Right renal cortex interstitium (tissue), 3 donors: ENCODE measurements at places on chromosomes 4 and X. TPM values are rescaled to one million over a fixed set of nuclear protein-coding genes. Genes with fewer than 3 reads are reported as not detected.

The PRDX4 gene
- 128 TPM for polyA plus RNA-seq

The BEX1 gene
- polyA plus RNA-seq, result 52.6 TPM

The CAMK2D gene
- polyA plus RNA-seq, result 82.3 TPM

The BTK gene
- 1.7 TPM for polyA plus RNA-seq

The CCNA2 gene
- 37.4 TPM for polyA plus RNA-seq

The CNKSR2 gene
- 1.2 TPM for polyA plus RNA-seq

The GRPR gene
- polyA plus RNA-seq, result 0.21 TPM

DNA sequence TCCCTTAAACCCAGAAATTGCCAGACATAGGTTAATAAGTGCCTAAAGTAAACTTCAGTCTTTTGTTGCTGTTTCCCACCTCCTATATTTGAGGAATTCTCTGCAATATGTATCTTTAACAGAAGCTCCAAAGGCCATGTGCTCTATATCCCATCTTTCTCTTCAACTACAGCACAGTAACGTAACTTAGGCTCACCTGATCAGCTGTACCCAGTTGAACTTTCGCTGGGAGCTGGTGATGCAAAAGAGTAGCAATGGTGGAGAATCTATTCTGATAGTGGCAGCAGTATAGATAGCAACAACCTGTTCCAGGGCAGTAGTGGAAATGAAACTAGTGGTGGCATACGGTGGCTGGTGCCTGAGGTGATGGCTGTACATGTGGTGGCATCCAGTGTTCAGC, 33.2 kb upstream of the YTHDC1 start:
- no peak for DNase-seq

DNA sequence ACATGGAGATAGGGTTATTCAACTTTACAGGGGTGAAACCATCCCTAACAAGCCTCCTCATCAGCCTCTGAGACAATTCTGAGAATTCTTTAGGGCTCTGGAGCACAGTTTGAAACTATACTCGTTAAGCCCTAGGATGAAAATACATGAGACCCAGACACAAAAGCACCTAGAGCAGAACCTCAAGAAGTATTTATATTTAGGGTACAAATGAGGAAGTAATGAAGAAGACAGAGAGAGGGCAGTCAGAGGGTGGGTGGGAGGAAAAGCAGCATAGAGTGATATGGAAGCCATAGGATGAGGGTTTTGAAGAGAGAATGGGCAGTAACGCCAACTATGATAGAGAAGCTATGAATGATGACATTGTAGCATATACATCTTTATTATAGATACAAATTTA, 250.3 kb downstream of the DCLK2 start:
- no peak for DNase-seq

- no peak for DNase-seq
Observed at GRCh38 chrX:15384304-15384703, at the start of gene VEGFD. Gene VEGFD, minus strand, starts transcription at chrX:15384413. Its CDS starts 467 bp downstream, at chrX:15383946.

- DNase-seq, result no peak
Observed at GRCh38 chr4:184937745-184938144, 80.5 kb upstream of the HELT start.

- no peak for DNase-seq
Observed at GRCh38 chrX:131778269-131779218, 234.7 kb downstream of the OR13H1 start.

- no peak for DNase-seq
Observed at GRCh38 chrX:107673933-107674479, 45.7 kb downstream of the PRPS1 start.

- DNase-seq, result no peak
Observed at GRCh38 chr4:173522160-173522950, 7.7 kb downstream of the HAND2 start.

DNA sequence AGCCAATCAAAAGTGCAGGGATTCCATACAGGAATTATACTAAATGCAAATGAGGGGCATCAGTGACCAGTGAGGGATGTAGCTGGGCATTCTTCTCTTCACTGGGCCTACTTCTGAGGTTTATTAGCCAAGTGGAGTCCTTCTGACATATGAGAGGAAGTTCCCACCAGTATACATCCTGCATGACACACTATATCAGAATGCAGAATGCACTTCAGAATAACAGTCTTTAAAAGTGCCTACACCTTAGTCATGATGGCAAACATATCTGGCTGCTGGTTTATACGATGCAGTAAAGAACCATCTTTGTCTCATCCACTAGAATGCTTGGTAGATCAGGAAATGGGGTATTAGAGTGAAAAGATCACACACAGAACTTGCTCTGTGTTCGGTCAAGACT, 180.3 kb upstream of the PPARGC1A start:
- no peak for DNase-seq

- no peak for DNase-seq
Observed at GRCh38 chr4:151822331-151822730, 61.5 kb upstream of the GATB start.

DNA sequence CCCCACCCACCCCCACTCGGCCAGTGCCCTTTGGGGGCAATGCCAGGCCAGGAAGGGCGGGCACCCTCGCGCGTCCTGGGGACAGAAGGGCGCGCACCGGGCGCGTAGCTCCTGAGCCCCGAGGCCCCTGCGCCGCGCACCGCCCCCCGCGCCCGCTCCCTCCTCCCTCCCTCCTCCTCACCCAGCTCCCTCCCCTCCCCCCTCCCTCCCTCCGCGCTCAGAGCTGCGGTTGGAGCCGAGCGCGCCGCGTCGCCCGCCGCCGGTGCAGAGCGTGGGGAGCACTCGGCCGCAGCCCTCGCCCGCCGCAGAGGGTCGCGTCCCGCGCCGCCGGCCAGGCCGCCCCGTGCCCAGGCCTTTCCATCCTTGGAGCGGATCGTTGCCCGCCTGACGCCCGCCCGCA, at the start of gene ATP2B3:
Gene ATP2B3, plus strand, starts transcription at position 220 of the 400 bp plus-strand sequence. CDS start 18,606 bp downstream, outside the sequence.
- DNase-seq, result no peak

DNA sequence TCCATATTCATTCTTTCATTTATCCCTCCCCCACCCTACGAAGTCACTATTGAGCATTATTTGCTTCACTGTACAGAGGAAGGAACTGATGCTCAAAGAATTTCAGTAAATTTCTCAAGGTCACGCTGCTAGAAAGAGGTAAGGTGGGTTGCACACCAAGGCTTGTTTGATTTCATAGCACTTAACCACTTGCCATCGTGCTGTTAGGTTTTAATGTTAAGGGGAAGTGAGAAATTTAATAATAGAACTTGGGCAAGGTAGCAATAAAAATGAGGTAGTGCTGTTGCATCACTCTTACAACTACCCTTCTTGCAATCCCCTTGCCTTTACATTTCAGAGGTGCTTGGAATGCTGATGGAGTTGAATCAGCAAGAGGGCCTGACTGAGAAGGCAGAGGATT, 343.1 kb downstream of the MID1IP1 start:
- no peak for DNase-seq

DNA sequence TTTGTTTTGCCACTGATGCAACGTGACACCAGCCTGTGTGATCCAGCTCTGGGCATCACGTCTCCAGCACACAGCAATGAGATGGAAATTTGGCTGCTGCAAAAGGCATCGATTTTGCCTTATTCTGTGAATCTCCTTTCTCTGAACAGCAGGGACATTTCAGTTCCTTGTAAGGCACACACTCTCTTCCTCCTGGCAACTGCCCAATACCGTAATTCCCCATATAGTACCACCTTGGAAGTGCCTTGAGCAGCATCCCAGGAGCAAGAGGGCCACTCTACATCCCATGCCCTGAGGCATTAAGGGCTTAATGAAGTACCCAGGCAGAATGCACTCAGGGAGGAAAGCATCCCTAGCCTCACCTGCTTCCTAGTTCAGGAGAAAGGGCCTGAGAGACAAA, 10.5 kb upstream of the MAMLD1 start:
- no peak for DNase-seq

GRCh38 chr4:78612398-78613178, 61.0 kb downstream of the ANXA3 start:
- no peak for DNase-seq

DNA sequence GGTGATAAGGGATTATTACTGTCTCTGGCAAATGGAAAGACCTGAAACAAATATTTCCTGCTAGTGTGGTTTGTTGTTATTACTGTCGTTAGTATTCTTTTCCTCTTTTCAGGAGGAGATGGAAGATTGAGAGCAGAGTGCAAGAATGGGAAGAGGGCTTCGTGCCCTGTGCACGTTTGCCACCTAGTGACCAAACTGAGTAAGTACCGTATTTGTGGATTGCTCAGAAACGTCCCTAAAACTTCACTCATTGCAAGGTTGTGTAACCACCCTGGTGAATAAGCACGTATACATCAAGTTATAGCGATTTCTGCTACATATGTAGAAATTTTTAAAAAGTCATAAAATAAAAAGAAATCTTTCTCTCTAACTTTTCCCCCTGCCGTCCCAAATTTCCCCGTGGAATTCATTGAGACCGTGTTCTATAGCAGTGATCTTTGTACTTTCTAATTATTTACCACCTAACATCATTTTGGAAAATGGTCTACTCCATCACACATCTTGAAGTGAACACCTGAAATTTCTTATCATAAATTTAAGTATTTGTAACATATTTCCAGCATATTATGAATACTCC, 24.3 kb downstream of the LINC00632 start:
- no peak for DNase-seq

DNA sequence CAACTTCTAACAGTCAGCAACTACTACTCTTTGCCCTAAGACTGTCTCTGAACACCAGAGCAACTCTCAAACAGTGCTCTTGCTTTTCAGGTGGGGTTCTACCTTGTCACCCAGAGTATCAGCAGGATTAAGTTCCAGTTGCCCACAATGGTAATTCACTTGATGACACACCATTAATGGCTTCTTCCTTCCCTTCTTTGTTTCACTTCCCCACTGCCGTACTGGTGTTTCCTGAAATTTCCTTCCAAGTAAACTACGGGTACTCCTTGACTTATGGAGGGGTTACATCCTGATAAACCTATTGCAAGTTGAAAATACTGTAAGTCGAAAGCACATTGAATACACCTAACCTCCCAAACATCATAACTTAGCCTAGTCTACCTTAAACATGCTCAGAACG, 36.6 kb upstream of the PDK3 start:
- DNase-seq, result no peak

DNA sequence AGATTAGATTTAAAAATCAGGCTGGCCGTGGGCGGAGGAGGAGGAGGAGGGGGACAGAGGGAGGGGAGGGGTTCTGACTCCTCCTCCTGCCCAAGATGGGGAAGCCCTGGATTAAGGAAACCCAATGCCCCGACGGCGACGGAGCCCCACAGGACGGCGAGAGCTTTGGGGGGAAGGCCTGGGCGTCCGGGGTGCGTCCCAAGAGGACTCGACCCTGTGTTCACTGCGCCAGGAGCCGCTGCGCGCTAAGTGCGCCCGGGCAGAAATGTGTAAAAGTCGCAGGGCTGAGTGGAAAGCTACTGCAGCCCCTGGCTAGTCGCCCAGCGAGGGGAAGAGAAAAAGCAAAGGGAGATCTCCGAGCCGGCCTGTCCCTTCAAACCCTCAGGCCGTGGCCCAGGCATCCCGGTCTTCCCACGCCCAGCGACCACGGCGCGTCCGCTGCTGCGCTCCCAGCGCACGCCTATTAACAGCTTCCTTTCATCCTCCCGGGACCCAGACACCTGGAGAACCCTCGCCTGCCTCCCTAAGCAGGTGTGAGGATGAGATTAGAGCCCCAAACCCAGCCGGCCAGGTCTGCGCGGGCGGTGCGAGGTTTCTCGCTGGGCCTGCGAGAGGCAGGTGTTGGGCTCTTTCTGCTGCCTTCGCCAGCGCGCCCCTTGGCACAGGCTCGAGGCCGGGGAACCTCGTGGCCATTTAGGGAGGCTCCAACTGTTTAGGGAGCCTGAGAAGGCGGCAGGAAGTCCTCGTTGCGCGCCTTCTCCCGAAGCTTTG, 1.4 kb upstream of the RPS6KA3 start:
- DNase-seq, result no peak

DNA sequence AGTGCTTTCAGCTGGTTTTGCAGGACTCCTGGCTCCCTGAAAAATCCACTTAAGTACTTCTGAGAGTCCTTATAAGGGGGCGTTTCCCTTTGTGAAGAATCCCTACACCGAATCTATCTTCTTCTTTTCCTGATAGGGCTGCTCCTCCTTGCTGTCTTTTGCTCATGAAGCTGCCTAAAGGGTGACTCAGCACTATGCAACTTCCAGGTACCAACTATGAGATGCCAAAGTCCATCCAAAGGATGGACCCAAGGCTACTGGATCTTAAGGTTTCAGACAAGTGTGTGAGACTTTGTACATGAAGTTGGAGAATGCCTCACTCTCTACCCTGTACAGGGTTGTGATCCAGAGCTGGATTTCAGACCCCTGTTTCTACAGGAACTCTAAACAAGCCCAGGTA, 485.0 kb upstream of the FAT1 start:
- DNase-seq, result no peak

GRCh38 chr4:47733302-47734175, 104.3 kb downstream of the CORIN start:
- no peak for DNase-seq
